ENCODE measurements at places on chromosomes 6 and 20.

DNA sequence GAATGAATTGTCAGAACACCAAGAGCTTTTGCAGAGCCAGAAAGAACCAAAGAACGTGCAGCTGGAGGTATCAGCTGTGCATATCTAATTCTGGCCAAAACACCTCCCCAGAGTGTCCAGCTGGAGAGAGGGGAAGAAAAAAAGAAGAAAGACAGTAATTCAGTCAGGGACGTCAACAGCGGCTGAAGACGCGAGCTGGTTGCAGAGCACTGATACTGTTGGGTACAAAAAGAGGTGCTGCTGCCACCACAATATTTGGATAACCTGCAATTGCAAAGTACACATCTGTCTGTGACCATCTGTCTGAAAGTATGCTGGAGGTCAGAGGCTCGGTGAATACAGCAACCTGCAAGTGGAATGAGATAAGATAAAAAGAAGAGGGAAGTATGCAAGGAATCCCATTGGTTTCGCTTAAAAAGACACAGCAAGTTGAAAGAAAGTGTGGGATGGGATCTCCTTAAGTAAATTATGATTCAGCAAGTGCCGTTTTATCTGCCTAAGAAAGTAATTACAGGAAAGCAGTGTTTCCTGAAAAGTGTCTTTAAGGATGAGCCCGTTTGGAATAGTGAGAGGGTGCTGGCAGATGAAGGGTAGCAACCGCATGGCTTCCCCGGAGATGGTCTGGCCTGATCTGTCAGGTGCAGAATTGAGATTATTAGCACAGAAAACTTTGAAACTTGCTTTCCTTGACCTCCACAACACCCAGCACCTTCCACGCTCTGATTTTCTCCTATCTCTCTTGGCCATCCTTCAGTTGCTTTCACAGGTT is 189.9 kb upstream of the PRDM1 start:
- no peak for DNase-seq

- DNase-seq, result peak; percentile 62
Observed at GRCh38 chr20:10876558-10876957, 202.8 kb upstream of the JAG1 start.

DNA sequence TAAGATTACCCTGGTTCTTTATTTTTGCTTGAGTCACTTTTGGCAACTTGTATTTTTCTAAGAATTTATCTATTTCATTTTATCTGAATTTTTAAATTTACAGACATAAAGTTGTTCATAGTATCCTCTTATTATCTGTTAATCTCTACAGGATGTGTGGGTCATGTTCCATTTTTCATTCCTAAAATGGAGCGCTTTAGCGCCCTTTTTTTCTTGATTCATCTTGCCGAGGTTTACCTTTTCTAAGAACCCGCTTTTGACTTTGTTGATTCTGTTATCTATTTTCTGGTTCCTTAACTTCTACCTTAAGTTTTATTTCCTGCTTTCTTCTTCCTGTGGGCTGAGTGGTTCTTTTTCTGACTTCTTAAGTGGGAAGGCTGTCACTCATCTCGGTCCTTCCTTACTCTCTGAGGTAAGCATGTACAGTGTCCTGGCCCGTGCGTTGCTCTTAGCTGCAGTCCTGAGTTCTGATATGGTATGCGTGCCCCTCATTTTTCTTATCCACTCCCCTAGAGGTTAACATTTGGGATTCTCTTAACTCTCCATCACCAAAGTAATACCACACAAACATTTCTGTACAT is 399.8 kb downstream of the CDC5L start:
- DNase-seq, result no peak

DNA sequence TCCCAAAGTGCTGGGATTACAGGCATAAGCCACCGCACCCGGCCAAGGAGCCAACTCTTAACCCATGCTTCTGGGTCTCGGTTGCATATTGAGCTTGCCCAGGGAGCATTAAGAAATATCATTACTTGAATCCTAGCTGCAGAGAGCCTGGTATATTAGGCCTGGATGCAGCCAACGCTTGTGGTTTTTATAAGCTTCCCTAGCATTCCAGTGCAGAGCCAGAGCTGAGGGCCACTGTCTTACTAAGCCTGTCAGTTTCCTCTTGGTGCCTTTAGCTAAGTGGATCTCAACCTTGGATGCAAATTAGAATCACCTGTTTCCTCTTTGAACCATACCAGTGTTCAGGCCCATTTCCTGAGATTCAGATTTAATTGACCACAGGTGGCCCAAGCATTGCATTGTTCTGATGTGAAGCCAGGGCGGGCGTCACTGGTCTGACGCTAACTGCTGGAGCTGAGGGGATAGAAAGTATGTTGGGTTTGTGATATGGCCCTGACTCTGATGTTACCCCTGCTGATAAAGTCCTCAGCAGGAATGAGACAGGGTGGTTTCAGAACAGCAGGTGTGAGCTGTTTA is 76.3 kb downstream of the BTBD3 start:
- no peak for DNase-seq

DNA sequence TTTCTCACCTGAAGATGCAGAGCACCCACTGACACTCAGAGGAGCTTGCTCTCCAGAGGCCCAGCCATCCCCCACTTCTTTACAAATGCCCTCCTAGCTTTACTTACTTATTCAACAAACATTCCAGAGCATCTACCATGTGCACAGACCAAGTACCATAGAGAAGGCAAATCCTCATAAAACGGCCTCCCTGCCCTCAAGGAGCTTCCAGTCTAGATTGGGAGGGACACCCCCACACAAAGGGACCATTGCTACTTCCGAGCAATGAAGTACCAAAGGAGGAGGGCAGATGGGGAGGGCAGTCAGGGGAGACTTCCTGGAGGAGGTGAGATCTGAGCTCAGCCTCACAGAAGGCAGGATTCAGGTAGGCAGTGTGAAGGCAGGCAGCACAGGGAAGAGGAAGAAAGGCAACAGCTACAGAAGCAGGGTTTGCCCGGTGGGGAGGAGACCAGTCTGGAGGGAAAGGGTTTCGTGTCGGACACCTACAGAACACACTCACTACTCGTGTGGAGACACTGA is 108.0 kb downstream of the ZMYND8 start:
- DNase-seq, result no peak
